MG63 (cell line): ENCODE measurements at places on chromosomes 2 and 18.

DNA sequence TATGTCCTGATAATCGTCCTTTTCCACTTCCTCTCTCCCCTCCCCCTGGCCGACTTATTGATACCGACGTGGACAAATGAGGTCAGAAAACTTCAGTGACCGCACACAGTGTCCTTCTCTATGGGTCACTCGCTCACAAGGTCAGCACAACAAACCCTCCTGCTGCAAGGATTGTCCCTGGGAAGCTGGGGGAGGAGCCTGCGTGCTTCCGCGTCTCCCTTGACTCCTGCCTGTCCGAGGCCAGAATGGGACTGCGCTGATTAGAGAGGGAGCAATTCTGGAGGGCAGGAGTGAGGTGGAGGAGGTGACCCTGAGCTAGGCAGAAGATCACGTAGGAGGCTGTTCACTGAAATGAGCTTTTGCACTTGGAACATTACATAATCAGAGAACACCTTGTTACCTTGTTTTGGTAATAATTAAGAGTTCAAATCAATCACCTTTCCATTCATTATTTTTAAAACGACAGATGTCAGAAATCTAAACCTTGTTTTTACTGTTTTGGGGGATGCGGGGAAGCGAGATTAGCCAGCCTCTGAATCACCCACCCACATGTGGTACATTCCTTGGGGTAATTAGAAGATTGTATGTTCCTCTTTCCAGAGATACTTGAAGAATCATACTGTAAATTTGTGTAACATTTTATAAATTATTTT lies 70.6 kb downstream of the CTAGE1 start:
- peak; percentile 15 for DNase-seq

DNA sequence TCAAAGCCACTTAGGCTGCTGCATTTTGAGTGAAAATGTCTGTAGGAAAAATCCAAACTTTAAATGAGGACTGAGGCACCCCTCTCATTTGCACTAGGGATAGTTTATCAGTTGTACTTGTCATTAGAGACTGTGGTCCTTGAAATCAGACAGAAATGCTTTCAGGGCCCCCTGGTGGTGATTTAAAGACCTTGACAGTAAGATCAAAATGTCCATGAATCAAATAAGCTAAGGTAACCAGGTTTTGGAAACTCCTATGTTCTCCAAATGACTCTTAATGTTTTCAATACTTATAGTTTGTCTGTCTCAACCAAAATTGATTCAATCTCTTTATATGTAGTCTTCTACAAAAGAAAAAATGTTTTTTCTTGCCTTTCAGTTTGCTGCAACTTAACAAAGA lies 28.8 kb upstream of the DDX18 start:
- peak; percentile 28 for DNase-seq

DNA sequence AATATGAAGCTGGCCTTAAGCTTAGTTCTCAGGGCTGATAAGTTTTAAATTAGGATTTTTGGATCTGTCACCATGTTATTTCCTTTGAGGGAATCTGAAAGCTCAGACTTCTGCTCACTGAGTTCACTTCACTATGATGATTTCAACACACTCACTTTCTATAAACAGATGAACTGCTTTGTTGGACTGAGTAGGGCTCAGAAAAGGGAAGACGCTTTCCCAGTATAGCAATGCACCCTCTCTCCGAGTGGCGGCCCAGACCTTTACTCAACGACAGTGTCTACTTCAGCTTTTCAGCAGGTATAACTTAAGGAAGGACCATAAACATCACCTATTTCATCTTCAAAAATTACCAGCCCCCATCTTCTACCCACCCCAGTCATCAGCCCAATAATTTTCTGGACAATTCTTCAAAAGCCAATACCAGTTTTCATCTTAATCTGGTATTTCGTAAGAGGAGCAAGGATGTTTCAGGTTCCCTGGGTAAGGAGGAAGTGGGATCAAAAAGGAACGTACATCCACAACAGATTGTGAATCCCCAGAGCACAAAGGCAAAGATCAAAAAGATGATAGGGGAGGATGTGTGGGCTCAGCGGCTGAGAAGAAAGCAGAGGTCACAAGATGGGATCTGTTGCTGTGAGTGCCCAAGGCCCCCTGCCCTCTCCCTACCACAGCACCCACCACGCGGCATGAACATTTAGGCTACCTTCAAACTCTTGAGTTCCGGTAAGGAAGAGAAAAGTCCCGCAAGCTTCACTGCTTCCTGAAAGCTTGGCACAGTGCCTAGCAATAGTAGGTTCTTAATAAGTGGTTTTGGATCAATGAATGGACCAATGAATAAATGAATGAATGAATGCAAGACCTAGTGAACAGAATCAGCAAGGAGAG lies 41.9 kb downstream of the LPIN2 start:
- no peak for DNase-seq

DNA sequence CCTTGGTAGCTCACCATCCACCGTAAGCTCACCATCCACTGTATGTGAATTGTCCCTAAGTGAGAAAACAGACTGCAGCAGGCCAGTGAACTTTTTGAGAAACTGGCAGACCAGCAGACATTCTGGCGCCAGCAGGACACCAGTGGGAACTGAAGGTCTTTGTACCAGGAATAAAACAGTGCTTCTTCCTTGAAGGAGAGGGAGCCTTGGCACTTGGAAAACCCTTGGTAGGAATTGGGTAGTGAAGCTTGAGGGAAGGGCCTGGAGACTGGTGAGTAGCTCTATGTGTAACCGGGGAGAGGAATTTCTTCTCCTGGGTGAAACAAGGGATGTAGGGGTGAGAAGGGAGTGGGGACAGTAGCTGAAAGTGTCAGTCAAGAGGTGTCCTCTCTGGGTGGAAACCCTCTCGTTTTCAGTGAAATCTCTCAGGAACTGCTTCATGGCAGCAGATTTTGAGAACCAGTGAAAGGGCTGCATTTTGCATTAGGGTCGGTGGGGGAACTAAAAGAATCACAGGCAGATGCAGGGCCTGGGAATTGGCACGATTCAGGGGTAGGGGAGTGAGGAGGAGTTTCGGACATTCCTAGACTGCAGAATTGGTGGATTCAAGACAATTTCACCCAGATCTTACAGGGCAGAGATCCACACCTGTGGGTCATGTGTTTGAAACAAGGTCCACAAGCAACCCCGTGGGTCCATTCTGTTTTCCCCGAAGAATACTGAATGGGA lies 131.5 kb upstream of the DLX2 start:
- DNase-seq: no peak

DNA sequence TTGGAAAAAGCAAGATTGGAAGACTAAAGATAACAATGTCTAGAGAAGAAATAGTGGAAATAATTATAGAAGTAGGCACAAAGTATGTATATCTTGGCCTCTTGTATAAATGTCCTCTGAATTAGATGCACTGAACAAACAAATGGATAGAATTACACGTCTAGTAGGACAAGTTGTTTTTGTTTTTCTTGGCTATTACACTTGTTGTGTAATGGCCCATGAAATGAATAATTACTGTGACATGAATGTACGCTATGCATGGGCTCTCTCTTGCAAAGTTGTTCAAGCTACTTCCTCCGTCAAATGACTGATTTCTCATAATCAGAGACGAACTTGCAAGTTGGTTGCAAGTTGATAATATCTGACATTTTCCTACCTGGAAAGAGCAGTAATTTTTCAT lies 126.2 kb downstream of the PDE1A start:
- DNase-seq: no peak

DNA sequence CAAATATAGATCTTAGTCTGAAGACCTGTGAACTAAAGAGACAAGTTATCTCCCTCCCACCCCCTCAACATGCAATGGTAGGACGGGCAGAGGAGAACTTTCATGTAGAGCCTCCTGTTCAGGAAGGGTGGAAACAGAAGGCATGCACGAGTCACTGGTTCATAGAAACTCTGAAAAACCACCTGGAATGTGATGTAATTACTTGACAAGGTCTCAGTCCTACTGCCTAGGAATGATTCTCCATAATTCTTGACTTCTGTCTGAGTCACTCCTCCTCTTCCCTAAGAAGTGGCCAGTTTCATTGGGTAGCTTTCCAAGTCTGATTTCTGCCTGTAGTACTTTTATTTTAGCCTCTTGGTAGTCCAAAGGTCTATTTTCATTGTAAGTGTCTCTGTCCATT lies 277.3 kb downstream of the PTPRM start:
- no peak for DNase-seq

- no peak for DNase-seq
Measured at GRCh38 chr2:142725386-142725785, 152.1 kb upstream of the KYNU start.

DNA sequence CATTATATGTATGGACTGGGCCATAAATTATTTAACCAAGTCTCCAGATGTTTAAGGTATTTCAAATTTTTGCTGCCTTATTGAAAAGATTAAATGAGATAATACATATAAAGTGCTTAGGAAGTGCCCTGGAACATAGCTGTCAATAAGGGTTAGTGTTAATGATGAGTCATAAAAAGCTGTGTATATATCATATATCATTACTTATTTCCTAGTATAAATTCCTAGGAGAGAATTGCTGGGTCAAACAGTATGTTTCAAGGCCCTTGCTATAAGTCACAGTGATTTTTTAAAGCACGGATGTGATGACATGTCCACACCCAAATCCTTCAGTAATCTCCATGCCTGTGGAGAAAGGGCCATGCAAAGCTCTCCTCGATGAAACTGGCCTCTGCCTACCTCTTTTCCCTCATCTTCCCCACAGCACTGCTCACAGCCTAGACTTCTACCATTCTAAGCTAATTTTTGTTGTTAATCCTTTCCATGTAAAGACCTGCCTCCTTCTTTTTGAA lies 8.5 kb downstream of the ZNF2 start:
- DNase-seq: no peak

GRCh38 chr2:45192481-45192880 lies 183.2 kb upstream of the SIX2 start:
- no peak for DNase-seq

GRCh38 chr2:47629501-47630460 lies 153.2 kb upstream of the MSH6 start:
- no peak for DNase-seq

GRCh38 chr18:80154293-80154692 lies 45.2 kb downstream of the ADNP2 start:
- no peak for DNase-seq

DNA sequence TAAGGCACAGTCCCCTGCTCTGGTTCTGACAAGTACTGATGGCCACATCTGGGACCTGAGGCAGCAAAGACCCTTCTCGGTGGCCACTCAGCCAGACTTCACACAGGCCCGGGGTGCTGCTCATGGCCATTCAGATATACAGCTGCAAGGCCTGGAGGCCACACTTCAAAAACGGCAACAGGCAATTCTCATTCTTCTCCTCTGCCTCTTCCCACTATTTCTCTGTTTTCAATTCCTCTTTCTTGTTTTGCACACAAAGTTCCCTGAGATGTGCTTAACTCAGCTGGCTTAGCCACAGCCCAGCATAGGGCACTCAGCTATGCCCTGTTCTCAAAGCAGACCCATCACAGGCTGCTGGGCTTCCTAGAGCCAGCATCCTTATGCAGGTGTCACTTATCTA lies 29.9 kb downstream of the PTPN18 start:
- no peak for DNase-seq

- DNase-seq: peak; percentile 61
Measured at GRCh38 chr2:136327162-136327852, 209.4 kb upstream of the CXCR4 start.

DNA sequence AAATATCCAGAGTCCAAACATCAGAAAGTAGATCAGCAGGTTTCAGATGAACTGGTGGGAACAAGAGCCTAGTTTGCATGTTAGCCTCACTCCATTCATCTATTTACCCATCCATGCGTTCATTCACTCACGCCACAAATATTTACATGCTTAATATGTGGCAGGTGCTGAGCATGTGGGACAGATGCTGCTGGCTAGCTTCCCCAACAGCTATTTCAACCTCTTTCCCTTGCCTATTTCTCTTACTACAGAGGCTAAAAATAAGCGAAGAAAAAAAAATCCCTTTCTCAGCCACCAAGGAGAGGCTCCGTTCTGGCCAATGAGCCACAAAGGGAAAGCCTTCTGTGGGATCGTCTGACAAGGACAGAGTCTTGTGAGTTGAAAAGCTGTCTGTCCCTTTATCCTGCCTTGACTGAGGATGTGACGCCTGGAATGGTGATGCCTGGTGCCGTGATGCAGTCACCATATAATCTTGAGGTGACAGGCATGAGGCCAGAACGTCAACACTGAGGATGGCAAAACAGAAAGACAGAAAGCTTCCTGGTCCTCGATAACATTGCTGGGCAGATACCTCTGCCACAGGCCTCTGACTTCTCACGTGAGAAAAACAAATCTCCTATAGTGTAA lies 78.2 kb downstream of the KCTD1 start:
- DNase-seq: no peak

DNA sequence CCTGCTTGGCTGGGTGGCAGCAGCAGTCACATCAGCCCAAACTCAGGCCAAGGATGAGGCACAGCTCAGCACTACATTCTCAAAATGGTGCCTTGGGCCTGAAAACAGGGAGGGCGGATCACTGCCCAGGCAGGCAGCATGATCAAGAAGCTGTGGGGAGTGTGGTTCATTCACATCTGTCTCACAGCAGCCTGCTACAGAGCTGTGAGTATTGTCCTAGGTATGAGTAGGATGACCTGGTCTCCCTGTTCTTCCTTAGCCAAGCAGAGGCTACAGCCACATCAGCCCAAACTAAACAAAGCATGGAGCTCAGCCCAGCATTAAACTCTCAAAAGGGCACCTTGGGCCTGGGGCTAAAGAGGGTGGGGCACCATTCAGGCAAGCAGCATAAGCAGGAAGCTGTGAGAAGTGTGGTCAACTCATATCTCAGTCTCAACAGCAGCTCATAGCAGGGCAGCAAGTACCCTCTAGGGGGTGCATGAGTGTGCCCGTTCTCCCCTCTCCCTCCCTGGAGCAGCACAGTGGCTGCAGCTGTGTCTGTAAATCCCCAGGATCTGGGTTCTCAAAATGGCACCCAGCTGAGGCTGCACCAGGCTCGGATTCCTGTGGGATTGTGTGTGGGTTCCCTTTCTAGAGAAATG lies 139.6 kb downstream of the TRABD2A start:
- peak; percentile 55 for DNase-seq

DNA sequence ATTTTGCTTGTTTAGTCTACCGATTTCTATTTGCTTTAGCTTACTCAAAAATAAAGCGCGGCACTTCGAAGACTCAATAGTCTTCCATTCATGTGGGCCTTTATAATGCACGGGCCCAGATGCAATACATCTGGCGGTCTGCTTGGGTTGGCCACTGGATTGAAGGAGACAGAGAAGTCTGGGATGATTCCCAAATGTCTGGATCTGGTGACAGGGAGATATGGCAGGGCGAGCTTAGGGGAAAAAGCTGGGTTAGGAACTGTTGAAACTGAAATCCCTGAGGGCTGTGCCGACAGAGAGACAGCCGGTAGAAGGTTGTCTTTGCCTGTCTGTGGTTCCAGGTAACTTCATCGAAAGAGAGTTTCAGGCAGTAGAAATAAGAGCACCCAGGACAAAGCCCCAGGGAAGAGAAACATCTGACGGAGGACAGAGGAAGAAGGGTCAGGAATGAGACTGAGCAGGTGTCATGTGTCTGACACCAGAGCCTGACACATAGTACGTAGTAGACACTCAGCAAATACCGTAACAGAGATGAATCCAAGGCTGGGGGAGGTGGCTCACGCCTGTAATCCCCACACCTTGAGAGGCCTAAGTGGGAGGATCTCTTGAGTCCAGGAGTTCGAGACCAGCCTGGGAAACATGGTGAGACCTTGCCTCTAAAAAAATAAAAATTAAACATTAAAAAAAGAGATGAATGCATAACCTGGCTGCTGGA lies 13.6 kb downstream of the CLUL1 start:
- no peak for DNase-seq
